ENCODE measurements at places on chromosomes 4 and X.

- H3K27ac ChIP-seq, result no peak overlapping the region
- H3K4me1 ChIP-seq, result peaks cover 10% of the 10 kb centered on the region
- H3K27me3 ChIP-seq, result no peaks in the 10 kb centered on the region
- DNase-seq, result peak; percentile 15
Measured at GRCh38 chr4:146342600-146343192, 128.4 kb downstream of the REELD1 start.

- no peak overlapping the region for H3K27ac ChIP-seq
- DNase-seq, result no peak
- H3K36me3 ChIP-seq, result no peaks in the 10 kb centered on the region
- H3K4me1 ChIP-seq, result peaks cover 5% of the 10 kb centered on the region
- no peak overlapping the region for H3K4me3 ChIP-seq
- no peaks in the 10 kb centered on the region for H3K27me3 ChIP-seq
Measured at GRCh38 chr4:77100234-77100633, 24.4 kb upstream of the CCNI start.

- no peaks in the 10 kb centered on the region for H3K4me1 ChIP-seq
- no peaks in the 10 kb centered on the region for H3K27me3 ChIP-seq
- H3K27ac ChIP-seq, result no peak overlapping the region
- H3K4me3 ChIP-seq, result no peak overlapping the region
- H3K36me3 ChIP-seq, result no peaks in the 10 kb centered on the region
Measured at GRCh38 chr4:73912191-73912590, 43.0 kb downstream of the CXCL1 start.

- H3K27me3 ChIP-seq, result no peaks in the 10 kb centered on the region
- no peak for DNase-seq
- H3K4me1 ChIP-seq, result no peaks in the 10 kb centered on the region
- no peak overlapping the region for H3K27ac ChIP-seq
- no peak overlapping the region for H3K4me3 ChIP-seq
Measured at GRCh38 chr4:77920371-77920770, 57.7 kb downstream of the MRPL1 start.

- H3K4me3 ChIP-seq, result no peak overlapping the region
- no peaks in the 10 kb centered on the region for H3K4me1 ChIP-seq
- no peak overlapping the region for H3K27ac ChIP-seq
- H3K36me3 ChIP-seq, result no peaks in the 10 kb centered on the region
- H3K27me3 ChIP-seq, result no peaks in the 10 kb centered on the region
- no peak for DNase-seq
Measured at GRCh38 chr4:107519053-107519452, 201.0 kb downstream of the PAPSS1 start.

DNA sequence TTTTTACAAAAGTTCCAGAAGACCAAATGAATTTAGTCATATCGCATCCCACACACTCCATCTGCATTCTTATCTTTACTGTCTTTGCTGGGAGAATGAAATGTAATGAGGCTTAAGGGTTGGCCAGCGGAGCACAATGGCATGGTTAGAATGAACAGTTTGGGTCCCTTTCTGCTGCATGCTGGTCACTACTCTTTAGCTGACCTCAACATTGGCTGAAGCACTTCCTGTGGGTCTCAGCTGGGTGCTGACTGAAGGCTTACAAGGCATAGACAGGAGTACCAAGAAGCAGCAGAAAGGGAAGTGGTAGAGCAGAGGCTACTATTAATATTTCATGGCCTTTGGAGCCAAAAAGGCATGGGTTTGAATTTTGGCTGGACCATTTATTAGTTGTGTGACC, 159.4 kb upstream of the GPC4 start:
- H3K27ac ChIP-seq, result no peak overlapping the region
- no peaks in the 10 kb centered on the region for H3K27me3 ChIP-seq
- DNase-seq, result no peak
- H3K4me3 ChIP-seq, result no peak overlapping the region

DNA sequence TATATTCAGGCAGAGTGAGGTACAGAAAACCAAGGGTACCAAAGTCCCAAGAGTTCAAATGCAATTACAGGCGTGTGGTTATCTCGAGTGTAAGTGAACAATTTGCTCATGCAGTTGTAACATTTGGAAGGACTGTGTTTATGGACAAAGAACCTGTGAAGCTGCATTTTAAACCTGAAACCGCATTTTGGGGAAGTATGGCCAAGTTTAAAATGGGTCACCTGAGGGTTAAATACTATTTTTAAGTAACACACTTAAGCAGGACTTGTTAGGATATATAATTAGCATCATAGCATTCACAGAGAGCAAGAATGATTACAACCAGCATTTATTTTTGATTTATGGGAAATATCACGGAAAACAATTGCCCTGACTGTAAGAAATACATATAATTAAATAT, 79.1 kb upstream of the LCORL start:
- peaks cover 2% of the 10 kb centered on the region for H3K27me3 ChIP-seq
- no peak for DNase-seq
- no peak overlapping the region for H3K27ac ChIP-seq
- no peaks in the 10 kb centered on the region for H3K36me3 ChIP-seq
- no peaks in the 10 kb centered on the region for H3K4me1 ChIP-seq

- DNase-seq, result no peak
- H3K36me3 ChIP-seq, result no peaks in the 10 kb centered on the region
- no peak overlapping the region for H3K27ac ChIP-seq
- no peak overlapping the region for H3K4me3 ChIP-seq
- H3K4me1 ChIP-seq, result no peaks in the 10 kb centered on the region
- peaks cover 44% of the 10 kb centered on the region for H3K27me3 ChIP-seq
Measured at GRCh38 chrX:574830-575229, 55.8 kb upstream of the SHOX start.

- no peak for DNase-seq
- H3K4me1 ChIP-seq, result no peaks in the 10 kb centered on the region
- no peak overlapping the region for H3K27ac ChIP-seq
- no peak overlapping the region for H3K4me3 ChIP-seq
- peaks cover 24% of the 10 kb centered on the region for H3K27me3 ChIP-seq
- no peaks in the 10 kb centered on the region for H3K36me3 ChIP-seq
Measured at GRCh38 chrX:16971694-16972093, 25.2 kb downstream of the REPS2 start.

- H3K4me3 ChIP-seq, result no peak overlapping the region
- H3K27me3 ChIP-seq, result no peaks in the 10 kb centered on the region
- H3K36me3 ChIP-seq, result no peaks in the 10 kb centered on the region
- DNase-seq, result no peak
- H3K27ac ChIP-seq, result no peak overlapping the region
Measured at GRCh38 chr4:20378181-20378580, 126.5 kb downstream of the SLIT2 start.

GRCh38 chr4:154126276-154126675, 337.4 kb upstream of the SFRP2 start:
- peaks cover 23% of the 10 kb centered on the region for H3K36me3 ChIP-seq
- no peak overlapping the region for H3K4me3 ChIP-seq
- no peak overlapping the region for H3K27ac ChIP-seq
- no peaks in the 10 kb centered on the region for H3K4me1 ChIP-seq
- H3K27me3 ChIP-seq, result no peaks in the 10 kb centered on the region

- DNase-seq, result no peak
- no peaks in the 10 kb centered on the region for H3K27me3 ChIP-seq
- H3K4me1 ChIP-seq, result no peaks in the 10 kb centered on the region
- H3K4me3 ChIP-seq, result no peak overlapping the region
- H3K36me3 ChIP-seq, result no peaks in the 10 kb centered on the region
- H3K27ac ChIP-seq, result no peak overlapping the region
Measured at GRCh38 chr4:126957556-126957955, 675.2 kb upstream of the INTU start.

DNA sequence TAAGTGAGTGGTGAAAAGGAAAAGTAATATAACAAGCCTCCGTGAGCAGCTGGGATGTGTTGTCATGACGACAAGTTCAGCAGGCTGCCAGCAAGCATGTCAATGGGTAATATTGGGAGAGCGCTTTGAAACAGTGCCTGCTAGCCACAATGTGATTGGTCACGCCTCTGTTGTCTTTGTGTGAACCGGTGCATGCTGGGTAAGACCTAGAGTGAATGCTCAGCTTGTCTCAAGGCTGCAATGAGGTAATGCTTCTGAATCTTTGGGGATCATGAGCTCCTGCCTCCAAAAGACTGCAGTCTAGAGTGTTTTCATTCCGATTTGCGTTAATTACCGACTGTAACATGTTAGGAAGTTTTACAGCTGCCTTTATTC, 54.9 kb downstream of the STOX2 start:
- no peaks in the 10 kb centered on the region for H3K27me3 ChIP-seq
- peak; percentile 64 for DNase-seq
- no peak overlapping the region for H3K4me3 ChIP-seq
- H3K27ac ChIP-seq, result no peak overlapping the region
